NCI-H774 (cell line): ENCODE measurements at places on chromosomes 7 and 10.

DNA sequence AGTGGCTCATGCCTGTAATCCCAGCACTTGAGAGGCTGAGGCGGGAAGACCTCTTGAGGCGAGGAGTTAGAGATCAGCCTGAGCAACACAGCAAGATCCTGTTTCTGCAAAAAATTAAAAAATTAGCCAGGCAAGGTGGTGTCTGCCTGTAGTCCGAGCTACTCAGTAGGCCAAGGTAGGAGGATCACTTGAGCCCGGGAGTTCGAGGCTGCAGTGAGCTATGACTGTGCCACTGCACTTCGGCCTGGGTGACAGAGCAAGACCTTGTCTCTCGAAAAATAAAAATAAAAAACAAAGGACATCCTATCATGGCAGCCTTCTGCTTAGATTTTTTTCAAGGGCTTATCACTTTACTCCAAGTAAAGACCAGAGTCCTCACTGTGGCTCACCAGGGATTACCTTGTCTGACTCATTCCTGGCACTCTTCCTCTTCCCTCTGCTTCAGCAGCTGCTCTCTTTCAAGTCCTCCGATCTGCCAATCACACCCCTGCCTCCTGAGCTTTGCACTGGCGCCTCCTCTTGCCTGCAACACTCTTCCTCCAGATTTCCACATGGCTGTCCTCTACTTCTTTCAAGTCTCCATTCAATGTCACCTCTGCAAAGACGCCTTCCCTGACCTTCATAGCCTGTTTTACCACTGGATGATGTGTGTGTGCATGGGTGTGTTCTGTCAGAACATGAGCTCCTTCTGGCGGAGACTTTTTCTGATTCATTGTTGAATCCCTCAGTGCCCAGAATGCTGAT lies 7.7 kb downstream of the PRTFDC1 start:
- DNase-seq, result no peak

GRCh38 chr7:73577627-73578341 lies 595 bp downstream of the TBL2 start:
- no peak for DNase-seq

DNA sequence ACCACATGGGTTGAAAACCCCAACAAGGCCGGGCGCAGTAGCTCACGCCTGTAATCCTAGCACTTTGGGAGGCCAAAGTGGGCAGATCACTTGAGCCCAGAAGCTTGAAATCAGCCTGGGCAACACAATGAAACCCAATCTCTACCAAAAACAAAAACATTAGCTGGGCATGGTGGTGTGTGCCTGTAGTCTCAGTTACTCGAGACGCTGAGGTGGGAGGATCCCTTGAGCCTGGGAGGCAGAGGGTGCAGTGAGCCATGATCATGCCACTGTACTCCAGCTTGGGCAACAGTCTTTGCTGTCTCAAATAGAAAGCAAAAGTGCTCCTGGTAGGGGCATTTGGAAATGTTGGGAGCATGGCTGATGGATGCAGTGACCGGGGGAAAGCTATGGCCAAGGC lies 209.6 kb upstream of the PLXNA4 start:
- DNase-seq, result no peak

DNA sequence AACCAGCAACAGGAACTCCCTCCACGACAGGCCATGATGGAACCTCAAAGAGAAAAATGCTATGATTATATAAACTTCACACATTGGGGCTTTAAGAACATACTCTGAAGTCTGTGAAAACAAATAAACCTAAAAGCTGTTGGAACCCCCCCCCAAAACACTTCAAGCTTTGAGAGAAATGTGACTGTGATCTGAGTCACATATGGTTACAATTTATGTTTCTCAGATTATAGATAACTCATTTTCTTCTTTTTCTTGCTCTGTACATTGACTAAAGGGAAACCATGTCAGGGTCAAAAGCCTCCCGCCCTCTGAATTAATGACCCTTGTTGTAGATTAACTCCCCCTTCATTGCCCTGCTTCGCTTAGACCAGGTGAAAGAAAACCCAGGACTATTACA lies 15.8 kb downstream of the VOPP1 start:
- DNase-seq, result no peak

DNA sequence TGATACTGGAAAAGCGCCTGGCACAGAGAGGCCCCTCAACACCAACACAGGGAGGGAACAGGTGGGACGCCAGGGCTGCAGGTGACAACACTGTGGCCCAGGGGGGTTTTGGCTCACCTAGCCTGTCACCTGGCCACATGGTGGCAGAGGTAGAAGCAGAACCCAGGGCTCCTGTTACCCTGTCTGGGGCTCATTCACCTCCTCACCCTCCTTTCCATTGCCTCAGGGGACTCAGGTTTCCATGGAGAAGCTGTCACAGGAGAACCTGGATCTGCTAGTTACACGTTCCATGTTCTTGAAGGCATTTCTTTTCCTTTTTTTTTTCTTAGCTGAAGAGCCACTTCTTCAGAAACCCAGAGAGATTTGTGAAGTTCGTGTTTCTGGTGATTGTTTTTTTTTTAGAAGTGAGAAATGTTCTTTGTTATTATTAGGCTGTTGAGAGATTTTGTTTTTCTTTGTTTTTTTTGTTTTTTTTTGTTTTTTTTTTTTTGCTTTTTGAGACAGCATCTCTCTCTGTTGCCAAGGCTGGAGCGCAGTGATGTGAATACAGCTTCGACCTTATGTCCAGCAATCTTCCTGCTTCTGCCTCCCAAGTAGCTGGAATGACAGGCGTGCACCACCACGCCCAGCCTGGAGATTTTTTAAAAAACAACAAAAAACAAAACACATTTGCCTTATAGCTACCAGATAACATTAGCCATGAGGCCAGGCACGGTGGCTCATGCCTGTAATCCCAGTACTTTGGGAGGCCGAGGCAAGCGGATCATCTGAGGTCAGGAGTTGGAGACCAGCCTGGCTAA lies 16.0 kb downstream of the DENND2A start:
- DNase-seq, result no peak

- DNase-seq, result no peak
Measured at GRCh38 chr10:8738987-8739386, 684.5 kb downstream of the GATA3 start.

GRCh38 chr10:76270464-76270863 lies 839.0 kb downstream of the LRMDA start:
- no peak for DNase-seq

DNA sequence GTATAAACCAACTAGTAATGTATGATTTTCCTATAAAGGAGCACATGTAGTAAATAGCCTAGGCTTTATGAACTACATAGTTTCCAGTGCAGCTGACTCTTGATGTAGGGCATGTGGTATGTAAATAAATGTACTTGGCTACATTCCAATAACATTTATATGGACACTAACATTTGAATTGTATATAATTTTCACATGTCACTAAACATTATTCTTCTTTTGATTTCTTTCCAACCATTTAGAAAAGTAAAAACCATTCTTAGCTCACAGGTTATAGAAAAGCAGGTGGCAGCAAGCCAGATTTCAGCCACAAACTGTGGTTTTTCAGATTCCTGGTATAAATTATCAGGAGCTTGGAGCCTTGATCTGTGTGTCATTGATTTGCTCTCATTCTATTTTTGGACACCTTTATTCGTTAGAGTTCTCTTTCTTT lies 1182.0 kb downstream of the CNTNAP2 start:
- peak; percentile 51 for DNase-seq

DNA sequence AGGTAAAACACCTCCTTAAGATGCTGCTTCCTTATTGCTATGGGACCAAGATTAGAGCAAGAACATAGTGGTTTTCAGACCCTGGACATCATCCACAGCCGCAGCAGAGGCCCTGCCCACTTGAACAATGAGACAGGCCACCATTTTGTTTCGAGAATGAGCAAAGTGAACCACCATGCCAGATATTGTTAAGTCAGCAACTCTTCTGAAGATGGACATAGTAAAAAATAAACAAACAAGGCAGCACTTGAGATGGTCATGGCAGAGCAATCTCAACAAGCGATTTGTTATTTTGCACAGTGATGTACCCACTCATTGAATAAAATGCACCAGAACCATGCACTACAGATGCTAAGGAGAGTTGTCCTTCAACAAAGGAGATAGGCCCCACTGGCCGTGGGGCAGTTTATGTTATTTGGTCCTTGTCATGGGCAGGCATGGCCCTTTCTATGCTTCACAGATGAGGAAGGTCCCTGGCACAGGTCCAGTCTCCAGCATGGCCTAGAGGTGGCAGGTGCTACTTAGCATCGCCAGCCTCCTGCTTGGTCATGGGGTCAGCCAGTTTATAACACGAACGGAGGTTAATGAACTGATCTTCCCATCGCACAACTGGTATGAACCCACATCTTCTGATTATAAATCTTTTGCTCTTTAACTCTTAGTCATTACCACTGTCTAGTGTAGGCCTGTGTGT lies 44.1 kb downstream of the IKZF1 start:
- DNase-seq, result no peak

DNA sequence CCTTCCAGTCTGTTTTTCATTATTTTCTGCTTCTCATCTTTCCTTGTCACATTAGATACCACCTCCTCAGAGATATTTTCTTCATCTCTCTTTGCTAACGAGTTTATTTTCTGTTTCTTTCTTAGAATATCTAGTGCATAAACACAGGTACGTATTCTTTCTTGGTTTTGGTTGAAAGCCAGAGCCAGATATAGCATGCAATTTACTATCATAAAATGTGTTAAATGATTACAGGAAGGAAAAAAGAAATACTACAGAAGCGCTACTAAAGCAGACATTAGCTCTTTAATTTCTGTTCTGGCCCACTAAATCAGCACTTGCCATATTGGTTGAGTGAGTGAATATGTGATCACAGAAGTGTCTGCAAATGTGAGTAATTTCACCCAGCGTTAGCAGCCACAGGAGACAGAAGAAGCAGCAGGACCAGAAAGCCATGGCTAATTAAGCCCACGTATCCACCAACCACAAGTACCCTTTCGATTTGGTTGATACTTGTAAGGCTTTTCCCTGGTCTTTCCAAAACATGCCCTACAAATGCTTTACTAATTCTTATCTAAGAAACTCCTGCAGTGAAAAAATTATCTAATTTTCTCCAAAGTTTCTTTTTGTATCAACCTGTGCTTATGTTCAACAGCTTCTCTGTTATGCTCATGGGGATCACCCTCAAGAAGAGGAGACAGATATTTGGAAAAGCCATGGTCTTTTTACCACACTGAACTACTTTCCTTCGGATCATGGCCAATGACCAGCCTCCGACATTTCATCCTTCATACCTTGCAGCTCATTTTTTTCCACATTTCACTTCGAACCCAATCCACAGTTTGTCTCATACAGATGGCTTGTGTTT lies 23.1 kb upstream of the MACC1 start:
- DNase-seq, result no peak

GRCh38 chr7:140421521-140421920 lies 17.7 kb downstream of the RAB19 start:
- no peak for DNase-seq

GRCh38 chr10:11654659-11655058 lies 43.2 kb upstream of the USP6NL start:
- DNase-seq, result no peak

DNA sequence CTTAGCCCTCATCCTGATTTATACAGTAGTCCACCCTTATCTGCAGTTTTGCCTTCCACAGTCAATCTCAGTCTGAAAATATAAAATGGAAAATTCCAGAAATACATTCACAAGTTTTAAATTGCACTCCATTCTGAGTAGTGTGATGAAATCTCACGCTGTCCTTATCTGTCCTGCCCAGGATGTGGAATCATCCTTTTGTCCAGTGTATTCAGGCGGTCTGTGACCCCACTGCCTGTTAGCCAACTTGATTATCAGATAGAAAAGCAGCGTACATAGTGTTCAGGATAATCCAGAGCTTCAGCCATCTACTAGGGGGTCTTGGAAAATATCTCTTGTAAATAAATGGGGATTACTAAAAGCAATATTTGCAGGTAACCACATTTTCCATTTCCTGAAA lies 146.3 kb downstream of the MALRD1 start:
- DNase-seq, result no peak

DNA sequence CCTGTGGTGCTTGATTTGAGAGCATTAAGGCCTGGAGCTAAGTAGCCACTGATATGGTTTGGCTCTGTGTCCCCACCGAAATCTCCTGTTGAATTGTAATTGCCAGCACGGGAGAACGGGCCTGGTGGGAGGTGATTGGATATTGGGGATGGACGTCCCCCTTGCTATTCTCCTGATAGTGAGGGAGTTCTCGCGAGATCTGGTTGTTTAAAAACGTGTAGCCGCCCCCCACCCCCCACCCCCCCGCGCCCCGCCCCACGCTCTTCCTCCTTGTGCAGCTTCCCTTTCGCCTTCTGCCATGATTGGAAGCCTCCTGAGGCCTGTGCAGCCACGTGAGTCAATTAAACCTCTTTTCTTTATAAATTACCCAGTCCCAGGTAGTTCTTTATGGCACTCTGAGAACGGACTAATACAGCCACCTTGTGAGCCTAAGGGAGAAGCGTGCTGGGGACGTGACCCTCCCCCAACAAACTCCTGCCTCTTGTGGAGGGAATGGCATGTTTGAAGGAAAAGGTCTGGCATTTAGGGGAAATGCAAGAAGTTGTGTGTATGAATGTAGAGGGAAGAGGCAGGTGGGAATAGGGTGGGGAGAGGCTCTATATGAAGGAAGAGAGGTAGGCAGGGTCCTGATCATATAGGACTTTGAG lies 118.0 kb upstream of the KMT2C start:
- no peak for DNase-seq

DNA sequence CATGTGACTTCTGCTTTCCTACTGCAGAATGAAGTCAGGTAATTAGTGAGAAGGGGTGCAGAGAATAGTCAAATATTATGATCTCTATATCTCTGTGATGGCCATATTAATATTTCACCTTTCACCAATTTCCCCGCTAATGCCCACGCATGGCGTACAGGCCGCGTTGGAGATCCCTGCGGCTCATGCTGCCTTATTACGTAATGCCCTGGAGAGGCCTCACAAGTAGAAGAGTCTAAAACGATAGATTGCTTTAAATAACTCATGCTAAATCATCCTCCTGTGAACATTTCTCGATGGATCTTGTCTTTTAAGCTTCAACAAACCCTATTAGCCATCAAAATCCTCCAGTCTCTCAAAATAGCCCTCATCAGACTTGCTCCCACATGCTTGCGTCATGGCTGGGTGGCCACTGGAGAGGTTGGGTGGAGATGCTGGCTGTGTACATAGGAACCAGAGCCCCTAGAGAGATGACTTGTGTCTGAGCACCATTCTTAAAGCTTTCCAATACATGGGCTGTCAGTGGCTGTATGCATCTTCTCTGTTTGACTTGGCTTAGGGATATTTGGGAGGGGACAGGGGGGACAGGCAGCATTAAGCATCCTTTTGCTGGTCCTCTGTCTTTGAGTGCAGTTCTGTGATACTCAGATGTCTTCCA lies 79.5 kb upstream of the INSYN2A start:
- DNase-seq, result no peak

DNA sequence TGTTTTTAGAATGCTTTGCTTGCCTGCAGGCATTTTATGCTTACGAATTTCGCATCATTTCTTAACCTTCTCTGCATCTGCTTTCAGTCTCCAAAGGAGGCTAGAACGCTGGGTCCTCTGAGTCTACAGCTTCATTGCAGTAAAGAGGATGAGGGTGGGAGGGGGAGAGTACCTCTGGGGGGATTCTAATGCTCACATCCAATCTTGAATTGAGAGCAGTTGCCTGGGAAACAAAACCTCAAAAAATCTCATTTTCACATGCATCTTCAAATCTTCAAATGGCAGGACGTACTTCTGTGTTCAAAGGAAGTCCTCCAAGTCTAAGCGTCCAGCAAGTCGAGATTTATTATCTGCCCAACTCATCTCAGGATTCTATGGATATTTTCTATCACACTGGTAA lies 100.7 kb upstream of the PRKCQ start:
- DNase-seq, result no peak
